Fibroblast of lung (primary cell): ENCODE measurements at places on chromosomes 6 and 20.
A peak's percentile ranks its signal among the peaks of the same experiment; 100 is the strongest.

GRCh38 chr6:16403831-16404230 lies 165.4 kb downstream of the GMPR start:
- peak; percentile 42 for DNase-seq

DNA sequence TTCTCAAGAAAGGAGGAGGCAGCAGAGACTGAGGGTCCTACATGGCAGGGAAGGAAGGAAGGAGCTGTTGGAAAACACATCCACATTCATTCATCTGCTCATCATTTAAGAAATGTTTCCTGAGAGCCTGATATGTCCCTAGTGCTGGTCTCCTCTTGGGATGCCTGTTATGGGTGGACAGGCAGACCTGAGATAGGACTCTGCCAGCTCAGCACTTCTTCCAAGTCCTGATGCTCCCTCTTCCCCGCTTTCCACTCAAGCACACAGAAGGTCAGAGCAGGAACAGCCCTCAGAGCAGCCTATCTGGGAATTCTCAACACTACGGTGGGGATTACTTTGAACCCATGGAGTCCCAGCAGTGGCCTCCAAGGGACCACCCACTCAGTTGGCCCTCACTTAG lies 8.0 kb upstream of the SIRPD start:
- no peak for DNase-seq

DNA sequence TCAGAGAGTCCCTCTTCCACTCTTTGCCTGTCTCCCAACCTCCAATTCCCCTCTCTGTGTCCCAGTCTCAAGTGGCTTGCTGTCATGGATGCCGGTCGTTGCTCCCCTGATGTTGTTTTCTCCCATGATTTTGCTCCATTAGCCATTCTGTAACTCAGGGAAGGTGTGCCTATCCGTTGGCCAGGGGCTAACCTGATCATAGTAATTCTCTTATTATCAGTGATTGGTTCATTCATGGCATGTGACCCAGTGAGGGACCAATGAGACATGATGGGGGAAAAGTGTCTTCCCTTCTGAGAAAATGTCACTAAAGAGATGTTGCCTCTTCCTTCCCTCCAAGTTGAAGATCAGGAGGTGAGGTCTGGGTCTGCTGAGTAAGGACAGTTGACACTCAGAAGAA lies 214.5 kb downstream of the FARS2 start:
- no peak for DNase-seq

- no peak for DNase-seq
These were observed 3.7 kb upstream of the NEDD9 start for GRCh38 chr6:11236076-11236750.

GRCh38 chr6:100877851-100878250 lies 3.3 kb downstream of the ASCC3 start:
- DNase-seq: no peak

DNA sequence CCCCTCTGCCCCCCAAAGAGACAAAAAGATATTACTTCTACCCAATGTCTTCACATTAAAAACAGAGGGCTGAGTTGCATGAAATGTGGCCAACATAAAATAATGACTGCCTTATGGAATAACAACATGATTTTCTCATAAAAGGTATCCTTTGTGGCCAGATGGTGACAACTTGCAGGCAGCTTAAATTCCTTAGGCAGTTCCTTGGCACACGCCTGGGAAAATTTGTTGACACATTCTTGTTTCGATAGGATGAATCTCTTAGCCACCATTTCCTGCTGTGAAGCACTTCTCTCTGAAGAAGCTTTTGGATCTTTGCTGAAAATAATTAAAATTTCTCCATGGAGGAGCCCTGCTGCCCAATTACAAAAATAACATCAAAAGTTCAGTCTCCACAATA lies 109.0 kb upstream of the COL21A1 start:
- peak; percentile 71 for DNase-seq

- DNase-seq: no peak
These were observed 112.8 kb upstream of the INSM1 start for GRCh38 chr20:20255099-20255498.

DNA sequence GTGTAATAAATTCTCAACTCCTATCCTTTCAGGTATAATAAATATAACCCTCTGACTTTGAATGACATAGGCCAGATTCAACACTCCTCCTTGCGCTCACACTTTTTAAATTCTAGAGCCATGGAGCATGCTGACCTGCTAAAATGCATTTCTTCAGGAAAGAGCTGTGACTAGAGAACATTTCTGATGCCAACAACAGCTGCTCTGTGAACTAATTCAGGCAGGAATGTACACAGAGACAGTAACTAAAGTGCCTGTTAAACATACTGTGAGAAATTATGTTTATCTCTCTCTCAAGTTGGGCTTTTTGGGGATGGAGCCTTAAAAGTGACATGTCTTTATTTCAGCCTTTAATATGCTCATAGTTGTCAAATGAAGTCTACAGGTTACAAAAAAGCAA lies 8.3 kb downstream of the NHSL1 start:
- peak; percentile 25 for DNase-seq

DNA sequence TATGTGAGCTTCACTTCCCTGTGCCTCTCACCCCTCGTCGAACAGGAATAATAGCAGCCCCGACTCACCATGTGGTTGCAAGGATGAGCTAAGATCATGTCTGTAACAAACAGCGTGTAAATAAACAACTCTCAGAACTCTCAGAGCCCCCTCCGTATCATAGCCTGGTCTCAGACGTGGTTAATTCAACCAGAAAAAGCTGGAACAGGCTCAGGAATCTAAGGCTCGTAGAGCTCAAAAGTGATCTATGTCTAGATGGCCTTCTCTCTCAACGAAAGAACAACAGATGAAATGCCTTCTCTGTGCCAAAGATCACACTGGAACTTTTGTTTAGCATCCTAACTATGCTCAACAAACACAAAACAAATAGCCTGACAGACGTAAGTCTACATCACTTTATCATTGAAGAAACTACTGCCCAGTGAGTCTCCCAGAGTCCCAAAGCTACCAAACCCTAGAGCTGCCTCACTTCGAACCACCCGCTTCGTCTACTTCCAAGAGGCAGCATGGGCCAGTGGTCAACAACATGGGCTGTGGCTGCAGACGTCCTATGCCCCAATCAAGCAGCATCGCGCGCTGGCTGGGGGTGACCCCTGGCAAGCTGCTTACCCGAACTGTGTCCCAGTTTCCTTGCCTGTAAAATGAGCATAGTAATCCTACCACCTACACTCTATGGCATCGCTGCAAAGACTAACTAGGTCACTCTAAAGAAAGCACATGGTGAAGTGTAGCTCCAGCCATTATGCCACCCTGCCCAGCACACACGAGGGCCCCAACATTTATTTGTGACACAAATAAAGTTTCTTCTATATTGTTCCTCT lies 35.1 kb downstream of the NFATC2 start:
- peak; percentile 77 for DNase-seq

GRCh38 chr20:51132279-51132678 lies 109.4 kb upstream of the KCNG1 start:
- DNase-seq: peak; percentile 9

DNA sequence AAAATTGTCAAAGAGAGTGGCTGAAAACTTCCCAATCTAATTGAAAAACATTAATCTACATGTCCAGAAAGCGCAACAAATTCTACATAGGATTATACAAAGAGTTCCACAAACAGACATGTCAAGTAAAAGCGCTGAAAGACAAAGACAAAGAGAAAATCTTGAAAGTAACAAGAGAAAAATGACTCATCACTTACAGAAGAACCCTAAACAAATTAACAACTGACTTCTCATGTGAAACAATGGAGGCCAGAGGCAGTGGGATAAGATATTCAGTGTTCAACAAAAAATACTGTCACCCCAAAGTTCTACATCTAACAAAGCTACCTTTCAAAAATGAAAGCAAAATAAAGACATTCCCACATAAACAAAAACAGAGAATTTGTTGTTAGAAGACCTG lies 2.0 kb upstream of the POM121L2 start:
- no peak for DNase-seq

DNA sequence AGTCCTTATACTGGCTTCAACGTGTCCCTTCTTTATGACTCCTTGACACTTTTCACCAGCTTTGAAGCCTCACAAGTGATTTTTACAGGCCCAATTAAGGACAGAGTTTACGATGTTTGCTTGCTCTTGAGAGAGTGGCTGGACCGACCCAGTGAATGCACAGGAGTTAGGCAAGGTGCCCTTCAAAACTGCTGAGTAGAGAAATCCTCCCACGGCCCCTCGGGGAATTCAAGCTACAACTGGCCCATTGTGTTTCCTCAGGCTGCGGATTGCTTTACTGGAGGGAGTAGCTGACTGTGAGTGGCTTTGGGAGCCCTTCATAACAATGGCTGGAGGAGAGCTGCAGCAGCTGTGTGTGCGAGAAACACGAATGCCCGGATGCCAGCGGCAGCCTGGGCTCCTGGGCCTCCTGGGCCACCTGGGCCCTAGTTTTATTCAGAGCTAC lies 50.0 kb downstream of the SGK1 start:
- no peak for DNase-seq

DNA sequence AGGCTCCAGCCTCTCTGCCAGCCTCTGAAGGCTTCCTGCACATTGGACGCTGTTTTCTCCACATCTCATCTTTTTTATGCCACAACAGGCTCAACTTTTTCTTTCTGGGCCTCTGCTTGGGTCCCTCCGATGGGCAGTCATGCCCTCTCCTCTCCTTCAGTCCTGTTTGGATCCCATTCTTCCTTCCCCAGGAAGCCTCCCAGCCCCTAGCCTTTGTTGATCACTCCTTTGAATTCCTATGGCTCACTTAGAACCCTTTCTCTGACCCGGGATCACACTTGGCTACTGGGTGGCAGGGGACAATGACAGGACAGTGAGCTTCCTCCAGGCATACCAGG lies 4.5 kb downstream of the SLA2 start:
- no peak for DNase-seq

GRCh38 chr6:124524491-124525200 lies 437.6 kb upstream of the RNF217 start:
- DNase-seq: no peak

DNA sequence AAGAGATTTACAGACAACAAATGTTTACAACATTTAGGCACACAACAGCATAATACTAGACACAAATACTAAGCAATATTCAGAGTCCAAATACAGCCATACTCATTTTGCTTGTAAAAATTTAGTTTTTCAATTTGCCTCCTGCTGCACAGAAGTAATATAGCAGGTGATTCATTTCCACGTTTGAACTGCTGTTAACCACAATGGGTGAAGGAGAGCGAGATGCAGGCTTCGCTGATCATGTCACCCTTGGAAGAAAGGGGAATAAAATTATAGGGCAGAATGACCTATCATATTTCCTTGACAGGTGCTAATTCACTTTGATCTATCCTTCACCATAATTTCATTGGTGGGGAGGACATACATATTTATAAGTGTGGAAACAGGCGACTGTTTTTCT lies 643.8 kb upstream of the AGPAT4 start:
- DNase-seq: peak; percentile 17

DNA sequence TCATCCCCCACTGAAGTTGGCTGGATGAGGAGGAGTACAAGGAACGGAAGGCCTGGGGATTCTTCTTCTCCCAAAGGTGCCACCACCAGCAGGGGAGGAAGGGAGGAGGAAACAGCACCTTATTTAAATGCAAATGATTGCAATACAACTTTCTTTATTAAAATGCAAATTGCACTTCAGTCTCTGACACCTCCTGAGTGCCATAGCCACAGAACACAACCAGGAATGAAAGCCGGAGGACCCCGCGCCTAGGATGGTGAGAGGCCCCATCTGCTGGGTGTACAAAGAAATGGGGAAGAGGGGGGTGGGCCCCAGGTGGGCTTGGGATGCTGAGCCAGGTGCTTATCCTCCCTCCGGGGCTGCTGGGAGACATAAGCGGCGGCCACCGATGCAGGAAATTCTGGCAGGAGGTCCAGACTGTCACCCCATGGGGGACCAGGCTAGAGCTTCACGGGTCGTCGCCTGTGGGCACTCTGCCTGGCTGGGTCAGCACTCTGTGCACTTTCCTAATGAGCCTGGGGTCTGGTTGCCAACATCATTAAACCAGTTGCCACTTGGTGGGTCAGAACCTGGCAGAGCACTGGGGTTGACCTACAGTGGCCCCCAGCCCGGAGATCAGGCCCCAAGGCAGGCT lies 154.2 kb upstream of the MLN start:
- no peak for DNase-seq

- DNase-seq: peak; percentile 53
These were observed 200.5 kb downstream of the ARID1B start for GRCh38 chr6:156977527-156978291.

GRCh38 chr6:32858194-32858593 lies 4.2 kb downstream of the PSMB9 start:
- DNase-seq: no peak
